ENCODE measurements at places on chromosomes 13 and 19. TPM values are rescaled to one million over a fixed set of nuclear protein-coding genes. Genes with fewer than 3 reads are reported as not detected.

Gene NCR1
- total RNA-seq, result not detected

Gene PSG2
- total RNA-seq, result 0.34 TPM

Gene NCCRP1
- not detected for total RNA-seq

DNA sequence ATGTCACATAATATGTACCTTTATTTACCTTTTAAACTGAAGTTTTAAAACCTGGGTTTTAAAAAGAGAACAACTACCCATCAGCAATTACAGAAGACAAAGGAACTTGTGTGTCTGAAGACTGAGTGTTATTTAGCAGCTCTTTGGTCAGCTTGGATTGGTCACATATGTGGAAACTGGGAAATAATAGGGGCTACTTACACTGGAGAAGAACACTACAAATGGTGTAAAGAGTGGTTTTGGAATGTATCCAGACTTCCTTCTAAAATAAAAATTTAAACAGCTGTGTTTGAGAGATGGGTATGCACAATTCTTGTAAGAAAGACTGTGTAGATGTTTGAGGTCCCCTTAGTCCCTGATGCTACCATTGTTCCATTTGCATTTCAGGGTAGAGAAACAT lies 13.3 kb downstream of the TNFRSF19 start:
- DNase-seq, result no peak

GRCh38 chr19:51029718-51030117 lies 3.3 kb upstream of the KLK11 start:
- DNase-seq, result no peak

DNA sequence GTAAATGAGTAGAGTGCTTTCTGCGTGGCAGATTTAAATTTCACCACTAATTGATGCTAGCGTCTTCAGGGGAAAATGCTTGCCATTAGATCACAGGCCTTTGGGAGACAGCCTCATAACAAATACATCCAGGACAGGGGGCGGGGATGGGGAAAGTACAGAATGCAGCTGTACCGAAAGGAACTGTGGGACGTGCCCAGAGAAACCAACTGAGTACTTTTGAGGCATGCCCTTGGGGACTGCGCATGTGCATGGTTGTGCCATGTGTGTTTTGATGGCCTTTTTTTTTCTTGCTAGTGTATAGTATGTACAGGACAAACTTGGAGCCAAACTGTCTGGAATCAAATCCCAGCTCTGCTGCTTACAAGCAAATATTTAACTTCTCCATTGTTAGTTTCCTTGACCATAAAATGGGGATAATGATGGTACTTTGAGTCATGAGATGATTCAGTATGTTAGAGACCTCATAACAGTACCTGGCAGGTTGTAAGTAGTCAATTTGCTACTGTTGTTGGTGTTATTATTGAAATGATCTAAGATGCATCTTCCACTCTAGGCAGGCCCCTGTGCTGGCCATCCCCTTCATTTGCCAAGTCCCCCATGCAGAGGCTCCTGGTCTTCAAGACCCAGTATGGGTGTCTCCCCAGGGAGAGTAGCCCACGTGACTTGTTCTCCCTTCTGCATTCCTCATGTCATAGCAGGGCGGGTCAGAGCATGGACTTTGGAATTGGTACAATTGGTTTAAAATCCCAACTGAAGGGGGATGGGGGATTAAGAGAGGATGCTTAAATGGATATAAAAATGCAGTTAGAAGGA lies 68.3 kb upstream of the NPAS1 start:
- peak; percentile 88 for DNase-seq
